ENCODE measurements at places on chromosomes 5 and 9.

DNA sequence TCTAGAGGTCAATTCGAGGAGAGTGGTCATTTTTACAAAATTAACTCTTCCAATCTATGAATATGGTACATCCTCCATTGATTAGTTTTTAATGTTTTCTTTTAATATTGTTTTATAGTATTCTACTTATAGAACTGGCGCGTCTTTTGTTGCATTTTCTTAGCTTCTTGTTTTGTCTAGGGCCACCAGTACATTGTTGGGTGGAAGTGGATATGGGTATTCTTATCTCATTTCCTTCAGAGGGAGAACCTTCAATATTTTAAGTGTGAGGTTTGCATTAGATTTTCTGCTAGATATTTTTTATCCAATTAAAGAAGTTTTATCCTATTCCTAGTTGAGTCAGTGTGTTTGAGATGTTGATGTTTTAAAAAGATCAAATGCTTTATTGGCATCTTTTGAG lies 69.8 kb downstream of the RPS23 start:
- DNase-seq, result no peak

DNA sequence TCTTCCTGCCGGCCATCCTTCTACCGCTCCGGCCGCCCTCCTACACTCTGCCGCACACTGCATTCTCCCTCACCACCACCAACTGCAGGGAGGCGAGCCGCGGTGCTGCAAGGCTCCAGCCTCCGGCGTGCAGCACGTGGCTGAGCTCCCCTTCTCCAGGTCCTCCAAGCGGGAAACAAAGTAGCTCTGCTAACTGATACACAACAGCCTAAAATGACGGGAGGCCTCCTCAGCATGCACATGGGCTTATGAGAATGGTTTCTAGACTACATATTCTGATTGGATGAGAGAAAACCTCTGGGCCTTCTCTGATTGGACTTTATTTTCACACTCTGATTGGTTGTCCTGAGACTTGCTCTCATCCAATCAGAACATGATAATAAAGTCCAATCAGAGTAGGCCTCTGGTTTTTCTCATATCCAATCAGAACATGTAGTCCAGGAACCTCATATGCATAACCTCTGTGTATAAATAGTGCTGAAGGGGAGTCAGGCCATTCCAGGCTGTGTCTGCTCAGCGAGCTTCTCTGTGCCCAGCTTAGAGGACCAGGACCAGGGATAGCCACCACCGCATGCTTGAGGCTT lies 27.0 kb upstream of the ZNF354B start:
- DNase-seq, result no peak

DNA sequence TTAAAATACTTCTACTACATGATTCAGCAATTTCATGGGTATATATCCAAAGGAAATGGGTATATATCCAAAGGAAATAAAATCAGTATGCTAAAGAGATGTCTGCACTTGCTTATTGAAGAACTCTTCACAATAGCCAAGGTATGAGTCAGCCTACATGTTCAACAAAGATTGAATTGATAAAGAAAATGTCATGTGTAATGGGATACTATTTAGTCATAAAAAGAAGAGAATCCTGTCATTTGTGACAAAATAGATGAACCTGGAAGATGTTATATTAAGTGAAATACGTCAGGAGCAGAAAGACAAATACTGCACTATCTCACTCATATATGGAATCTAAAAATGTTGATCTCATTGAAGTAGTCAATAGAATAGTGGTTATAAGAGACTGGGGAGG lies 944.5 kb upstream of the CTNND2 start:
- DNase-seq, result no peak

GRCh38 chr5:119049824-119050449 lies 20.9 kb upstream of the DMXL1 start:
- no peak for DNase-seq

- no peak for DNase-seq
These were observed 61.4 kb downstream of the WDR41 start for GRCh38 chr5:77430726-77431125.

DNA sequence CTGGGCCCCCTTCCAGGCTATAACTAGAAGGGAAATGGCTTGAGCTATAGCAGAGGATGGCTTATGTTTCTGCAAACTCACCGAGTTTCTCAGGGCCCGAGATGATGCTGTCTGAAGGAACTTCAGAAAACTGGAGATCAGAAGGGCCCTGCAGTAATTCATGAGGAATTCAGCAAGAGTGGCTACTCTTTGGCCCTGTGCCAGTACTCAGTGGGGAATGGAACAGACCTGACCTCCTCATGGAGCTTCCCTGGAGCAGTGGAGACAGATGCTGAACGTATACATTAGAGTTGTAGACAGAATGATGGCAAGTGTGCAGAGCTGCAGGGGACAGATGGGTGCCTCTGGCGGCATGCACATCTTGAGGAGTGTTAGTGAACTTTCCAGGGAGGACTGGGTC lies 17.3 kb upstream of the SMIM32 start:
- no peak for DNase-seq

GRCh38 chr5:172407822-172408221 lies 46.5 kb downstream of the SH3PXD2B start:
- DNase-seq, result no peak

DNA sequence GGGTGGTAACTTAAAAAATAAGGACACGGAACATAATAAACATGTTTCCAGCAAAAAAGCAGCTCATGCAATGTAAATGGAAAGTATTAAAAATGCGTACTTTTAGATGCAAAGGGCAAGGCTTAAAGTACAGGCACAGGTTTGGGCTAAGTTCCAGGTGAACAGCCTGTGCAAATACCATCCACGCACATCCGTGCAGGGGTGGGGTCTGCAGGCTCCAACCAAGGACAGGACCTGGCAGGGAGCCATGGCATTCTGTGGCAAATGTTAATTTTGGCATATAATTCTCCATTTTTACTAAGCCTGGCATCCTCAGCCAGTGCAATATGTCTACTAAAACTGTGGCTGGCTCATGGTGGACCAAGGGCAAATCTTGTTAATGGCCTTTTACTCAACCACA lies 365.8 kb upstream of the DAP start:
- no peak for DNase-seq

- DNase-seq, result no peak
These were observed 88.5 kb downstream of the SUSD1 start for GRCh38 chr9:112086627-112087026.

GRCh38 chr9:130265431-130266235 lies at the start of gene HMCN2:
TSS of gene HMCN2 (plus strand) at chr9:130265760. CDS start at chr9:130265879, 119 bp downstream.
- DNase-seq, result no peak

- no peak for DNase-seq
These were observed 391.5 kb downstream of the HTR1A start for GRCh38 chr5:63570752-63571151.

DNA sequence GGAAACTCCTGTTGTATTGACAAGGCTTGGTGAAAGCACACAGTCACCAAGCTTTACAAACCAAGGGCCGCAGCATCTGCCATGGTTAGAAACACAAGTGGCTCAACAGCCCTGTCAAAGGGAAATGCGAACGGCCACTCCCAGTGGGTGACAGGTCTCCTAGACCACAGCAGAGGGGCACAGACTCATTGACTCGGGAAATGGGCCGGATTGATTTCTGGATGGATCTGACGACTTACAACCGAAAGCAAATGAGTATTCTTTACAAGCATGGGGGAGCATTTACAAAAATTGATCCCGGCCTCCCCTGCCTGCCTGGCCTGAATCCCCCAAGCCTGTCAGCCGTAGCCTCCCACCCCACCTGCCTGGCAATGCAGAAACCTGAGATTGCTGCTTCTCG lies 48.2 kb downstream of the ADAMTS2 start:
- no peak for DNase-seq

- DNase-seq, result no peak
These were observed 5.1 kb upstream of the CCNJL start for GRCh38 chr5:160317434-160317833.

DNA sequence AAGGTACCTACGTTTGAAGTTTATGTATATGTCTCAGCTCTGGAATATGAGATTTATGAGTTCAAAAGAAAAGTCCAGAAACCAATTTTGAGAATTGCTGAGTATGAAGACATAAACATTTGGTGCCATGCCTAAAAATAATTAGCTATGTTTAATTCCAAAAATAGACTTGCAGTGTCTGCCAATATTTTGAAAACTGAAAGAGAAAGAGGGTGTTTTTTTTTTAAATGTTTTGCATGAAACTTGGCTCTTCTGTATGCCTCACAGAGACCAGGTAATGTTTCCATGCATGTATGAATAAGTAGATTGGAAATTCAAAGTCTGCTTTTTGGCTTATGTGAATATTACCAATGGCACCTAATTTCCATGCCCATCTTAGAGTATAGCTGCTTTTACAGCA lies 634.4 kb upstream of the C9orf72 start:
- DNase-seq, result no peak

DNA sequence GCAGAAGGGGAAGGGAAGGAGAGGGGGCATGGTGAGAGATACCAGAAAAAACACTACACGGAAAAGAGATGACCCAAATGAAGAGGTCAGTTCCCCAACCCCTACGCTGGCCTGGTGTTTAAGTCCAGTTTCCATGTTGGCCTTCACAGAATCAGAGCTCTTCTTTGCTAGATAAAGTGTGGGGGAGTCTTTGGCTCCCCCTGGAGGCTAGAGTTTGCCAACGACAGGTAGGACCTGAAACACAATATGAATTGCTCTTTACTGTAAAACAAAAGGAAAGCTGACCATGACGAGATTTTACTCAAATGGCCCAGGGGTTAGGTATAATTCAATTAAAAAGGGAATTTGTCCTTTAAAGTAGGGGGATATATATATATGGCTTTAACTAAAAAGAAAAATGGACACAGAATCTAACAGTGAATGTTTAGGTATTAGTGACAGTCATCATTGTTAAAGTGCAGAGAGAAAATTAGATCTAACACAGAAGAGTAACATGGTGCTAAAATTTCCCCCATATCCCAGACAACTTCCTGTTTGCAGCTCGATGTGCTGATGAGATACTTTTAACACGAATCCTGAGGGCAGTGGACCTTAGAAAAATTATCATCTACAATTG lies 92.0 kb downstream of the SV2C start:
- DNase-seq, result no peak

GRCh38 chr9:121896545-121896943 lies 196.6 kb downstream of the TTLL11 start:
- no peak for DNase-seq

GRCh38 chr9:99633265-99633664 lies 188.4 kb upstream of the NR4A3 start:
- no peak for DNase-seq

DNA sequence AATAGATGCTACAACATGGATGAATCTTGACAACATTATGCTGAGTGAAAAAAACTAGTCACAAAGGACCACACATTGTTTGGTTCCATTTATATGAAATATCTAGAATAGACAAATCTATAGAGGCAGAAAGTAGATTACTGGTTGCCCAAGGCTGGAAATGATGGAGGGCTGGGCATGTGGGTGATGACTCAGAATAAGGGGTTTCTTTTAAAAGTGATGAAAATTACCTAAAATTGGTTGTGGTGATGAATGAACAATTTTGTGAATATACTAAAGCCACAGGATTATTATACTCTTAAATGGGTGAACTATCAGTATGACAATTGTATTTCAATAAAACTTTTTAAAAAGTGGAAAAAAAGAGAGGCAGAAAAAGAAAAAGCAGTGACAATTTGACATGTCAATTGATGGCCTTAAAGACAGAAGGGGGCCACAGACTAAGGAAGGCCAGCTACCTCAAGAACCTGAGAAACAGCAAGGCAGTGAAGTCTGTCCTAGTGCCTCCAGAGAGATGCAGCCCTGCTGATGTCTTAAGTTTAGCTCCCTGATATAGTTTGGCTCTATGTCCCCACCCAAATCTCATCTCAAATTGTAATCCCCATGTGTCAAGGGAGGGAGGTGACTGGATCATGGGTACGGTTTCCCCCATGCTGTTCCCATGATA lies 182.7 kb downstream of the PIK3R1 start:
- no peak for DNase-seq

DNA sequence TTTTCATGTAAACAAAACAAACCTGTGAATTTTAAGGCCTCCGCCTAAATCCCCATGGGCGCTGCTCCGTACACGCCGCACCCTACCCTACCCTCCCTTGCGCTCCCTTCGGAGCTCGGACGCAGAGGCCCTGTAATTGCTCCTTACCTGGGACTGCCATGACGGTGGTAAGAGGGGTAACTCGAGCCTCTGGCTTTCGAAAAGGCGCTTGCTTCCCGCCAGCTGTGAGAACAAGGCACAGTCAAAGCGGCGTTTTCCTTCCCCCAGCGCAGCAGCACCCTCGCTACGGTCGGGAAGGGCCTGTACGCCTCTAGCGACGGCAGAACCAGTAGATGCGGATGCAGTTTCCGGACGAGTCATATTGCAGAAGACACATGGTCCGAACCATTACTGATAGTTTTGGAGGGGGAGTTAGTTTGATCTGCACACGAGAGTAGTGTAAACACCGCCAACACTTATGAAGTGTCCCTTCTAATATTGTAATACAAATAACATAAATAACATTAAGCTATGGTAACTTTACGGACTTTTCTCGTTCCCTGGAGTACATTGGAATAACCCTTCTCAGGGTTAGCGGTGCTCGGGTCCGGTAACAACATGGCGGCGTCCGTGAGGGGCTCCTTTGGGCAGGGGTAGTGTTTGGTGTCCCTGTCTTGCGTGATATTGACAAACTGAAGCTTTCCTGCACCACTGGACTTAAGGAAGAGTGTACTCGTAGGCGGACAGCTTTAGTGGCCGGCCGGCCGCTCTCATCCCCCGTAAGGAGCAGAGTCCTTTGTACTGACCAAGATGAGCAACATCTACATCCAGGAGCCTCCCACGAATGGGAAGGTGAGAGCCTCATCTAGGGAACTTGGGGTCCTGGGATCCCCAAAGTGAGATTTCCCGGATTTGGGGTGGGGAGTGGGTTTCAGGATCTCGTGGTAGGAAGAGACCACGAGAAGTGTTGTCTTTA lies at the start of the genes CWC27 and SREK1IP1:
Gene CWC27 (plus strand): TSS at position 573 of the 955 bp plus-strand sequence. CDS start 217 bp downstream, at position 790.
Gene SREK1IP1 (minus strand): TSS at position 334 of the 955 bp plus-strand sequence. CDS start 174 bp downstream, at position 160.
- peak; percentile 91 for DNase-seq

- DNase-seq, result no peak
These were observed 35.3 kb downstream of the MAT2B start for GRCh38 chr5:163540696-163541095.

DNA sequence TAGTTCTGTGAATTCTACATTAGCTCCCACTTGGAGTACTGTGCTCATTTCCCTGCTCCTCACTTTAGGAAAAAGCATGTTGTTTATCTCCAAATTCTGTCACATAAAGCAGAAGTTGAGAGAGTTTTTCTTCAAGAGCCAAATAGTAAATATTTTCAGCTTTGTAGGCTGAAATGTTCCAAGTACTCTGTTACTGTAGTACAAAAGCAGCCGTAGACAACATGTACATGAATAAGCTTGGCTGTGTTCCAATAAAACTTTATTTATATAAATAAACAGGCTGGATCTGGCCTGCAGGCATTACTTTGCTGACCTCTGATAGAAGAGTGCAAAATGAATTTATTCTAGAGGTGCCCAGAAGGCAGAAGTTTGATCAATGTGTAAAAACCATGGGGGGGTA lies 73.0 kb upstream of the AGXT2 start:
- DNase-seq, result no peak
